ENCODE measurements at places on chromosomes 12 and 14. TPM values are rescaled to one million over a fixed set of nuclear protein-coding genes. Genes with fewer than 3 reads are reported as not detected.

The PLA2G1B gene
- not detected for total RNA-seq

The KRT4 gene
- not detected for total RNA-seq

The TMEM121 gene
- 13.2 TPM for total RNA-seq

The WNT1 gene
- not detected for total RNA-seq

The LGR5 gene
- not detected for total RNA-seq

The ITGB7 gene
- 0.44 TPM for total RNA-seq

The GPR84 gene
- not detected for total RNA-seq

The CACNA1C gene
- total RNA-seq: 28.1 TPM
